ENCODE measurements at places on chromosomes 16 and 17.

DNA sequence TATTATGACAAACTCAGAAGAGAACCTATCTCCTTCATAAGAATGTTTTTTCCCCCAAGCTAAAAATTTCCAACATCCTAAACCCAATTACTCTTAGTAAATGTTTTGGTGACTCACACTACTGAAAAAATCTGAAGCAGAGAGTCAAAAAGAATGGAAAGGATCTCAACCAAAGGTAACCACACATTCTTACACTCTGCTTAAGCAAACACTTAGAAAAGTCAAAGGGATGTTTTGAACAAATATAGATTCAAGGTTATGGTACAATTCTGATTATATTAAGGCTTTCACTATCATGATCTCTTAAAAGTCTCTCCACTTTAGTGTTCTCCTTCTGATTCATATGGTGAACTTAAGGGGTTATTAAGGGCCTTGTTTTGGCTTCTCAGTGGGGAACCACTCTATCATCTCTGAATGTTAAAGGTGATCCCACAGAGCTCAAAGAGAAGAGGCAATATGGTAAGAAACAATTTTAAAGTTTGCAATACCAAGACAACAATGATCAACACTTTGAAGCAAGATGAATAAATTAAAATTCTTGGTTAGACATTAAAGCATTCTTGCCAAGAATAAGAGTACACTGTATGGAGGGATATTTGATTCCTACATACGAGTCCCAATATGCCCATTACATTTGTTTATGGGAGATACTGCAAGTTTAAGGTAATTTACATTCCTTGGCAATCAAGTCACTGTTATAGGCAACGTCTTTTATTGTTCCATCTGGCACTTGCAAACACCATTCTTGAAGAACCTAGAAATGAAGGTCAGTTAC lies 69.2 kb downstream of the CDC27 start:
- no peak for DNase-seq

DNA sequence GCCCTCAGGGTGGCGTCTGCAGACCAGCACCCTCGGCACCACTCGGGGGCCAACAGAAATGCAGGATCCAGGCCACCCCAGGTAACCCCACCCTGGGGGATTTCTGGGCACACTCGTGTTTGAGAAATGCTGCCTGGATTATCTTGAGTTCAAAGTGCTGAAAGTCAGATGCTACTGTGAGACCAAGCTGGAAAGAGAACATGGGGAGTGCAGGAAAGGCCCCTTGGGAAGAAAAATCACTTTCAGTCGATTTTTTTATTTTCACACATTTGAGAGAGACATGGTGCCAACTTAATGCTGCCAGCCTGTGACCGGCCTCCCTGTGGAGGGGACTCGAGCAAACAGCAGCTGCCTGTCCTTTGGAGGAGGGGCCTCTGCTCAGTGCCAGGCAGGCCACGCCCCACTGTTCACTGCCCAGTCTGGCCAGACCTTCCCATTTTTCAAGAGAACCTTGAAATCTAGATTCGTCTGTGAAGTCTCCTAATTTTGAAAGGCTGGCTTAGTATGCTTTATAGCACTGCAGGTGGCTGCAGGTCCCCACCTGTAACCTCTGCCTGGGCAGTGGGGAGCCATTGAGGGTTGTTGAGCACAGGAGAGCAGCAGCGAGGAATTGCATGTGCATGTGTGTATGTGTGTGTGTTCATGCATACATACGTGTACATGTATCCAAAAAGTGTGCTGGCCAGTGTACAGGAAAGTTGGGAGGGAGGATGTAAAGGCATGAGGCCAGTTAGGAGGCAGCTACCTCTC lies 70.7 kb upstream of the PLCG2 start:
- no peak for DNase-seq

GRCh38 chr16:89905511-89906139 lies 13.0 kb upstream of the MC1R start:
- DNase-seq: no peak

GRCh38 chr16:3859889-3860288 lies 20.6 kb downstream of the CREBBP start:
- DNase-seq: no peak

DNA sequence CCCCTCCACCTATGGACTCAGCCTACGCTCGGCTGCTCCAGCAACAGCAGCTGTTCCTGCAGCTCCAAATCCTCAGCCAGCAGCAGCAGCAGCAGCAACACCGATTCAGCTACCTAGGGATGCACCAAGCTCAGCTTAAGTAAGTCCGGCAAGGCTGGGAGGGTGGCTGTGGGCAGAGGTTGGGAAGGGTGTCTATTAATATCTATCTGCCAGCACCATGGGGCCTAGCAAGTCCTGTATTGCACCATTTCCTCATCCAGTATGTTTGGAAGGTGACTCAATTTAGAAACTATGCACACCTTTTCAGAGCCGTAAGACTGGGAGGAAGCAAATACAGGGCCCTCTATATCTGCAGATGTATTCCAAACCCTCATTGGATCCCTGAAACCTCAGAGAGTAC lies 45.0 kb upstream of the ARHGAP44 start:
- DNase-seq: no peak

GRCh38 chr17:62724398-62725146 lies 83.5 kb downstream of the MARCHF10 start:
- no peak for DNase-seq

- DNase-seq: peak; percentile 59
Observed at GRCh38 chr17:58083491-58084316, 485 bp downstream of the DYNLL2 start.

DNA sequence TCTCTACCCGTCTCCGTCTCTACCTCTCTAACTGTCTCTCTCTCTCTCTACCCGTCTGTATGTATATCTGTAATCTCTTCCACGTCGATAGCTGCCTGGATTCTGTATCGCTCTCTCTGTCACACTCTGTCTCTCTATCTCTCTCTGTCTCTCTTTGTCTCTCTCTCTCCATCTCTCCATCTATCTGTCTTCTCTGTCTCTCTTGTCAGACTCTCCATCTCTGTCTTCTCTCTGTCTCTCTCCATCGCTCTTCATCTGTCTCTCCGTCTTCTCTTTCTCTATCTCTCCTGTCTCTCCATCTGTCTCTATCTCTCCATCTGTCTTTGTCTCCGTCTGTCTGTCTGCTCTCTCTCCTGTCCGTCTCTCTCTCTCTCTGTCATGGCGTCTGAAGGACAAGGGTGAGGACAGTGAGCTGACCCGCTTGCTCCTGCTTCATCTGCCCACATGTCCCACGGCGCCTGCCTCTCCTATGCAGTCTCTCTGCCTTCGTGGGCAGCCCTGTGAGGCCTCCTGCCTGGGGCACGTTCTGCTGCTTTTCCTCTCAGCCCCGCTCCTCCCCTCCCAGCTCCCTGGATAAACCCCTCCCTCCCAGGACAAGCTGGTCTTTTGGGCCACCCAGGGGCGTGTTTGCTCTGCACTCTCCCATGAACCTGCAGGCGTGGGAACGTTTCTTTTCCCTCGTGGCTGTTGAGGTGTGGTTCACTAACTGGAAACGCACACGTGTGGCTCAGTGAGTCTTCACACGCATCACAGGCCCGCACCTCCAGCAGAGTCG lies 18.9 kb downstream of the ACSF3 start:
- no peak for DNase-seq

DNA sequence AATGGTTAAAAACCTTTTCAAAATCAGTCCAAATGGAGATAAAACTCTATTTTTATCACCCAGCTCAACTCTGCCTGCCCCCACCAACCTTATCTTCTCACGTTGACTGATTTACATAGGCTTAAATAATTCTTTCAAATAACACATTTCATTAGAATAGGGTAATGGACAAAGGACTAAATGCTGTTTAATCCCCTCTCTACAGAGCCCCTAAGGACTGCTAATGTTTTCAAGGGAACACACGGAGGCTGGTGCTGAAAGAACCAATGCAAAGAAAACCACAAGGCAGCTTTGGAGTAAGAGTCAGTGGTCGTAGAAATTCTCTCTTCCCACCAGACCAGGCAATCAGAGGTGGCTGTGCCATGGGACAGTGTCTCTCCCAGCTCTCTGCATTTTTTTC lies 445.7 kb upstream of the MAF start:
- DNase-seq: no peak

DNA sequence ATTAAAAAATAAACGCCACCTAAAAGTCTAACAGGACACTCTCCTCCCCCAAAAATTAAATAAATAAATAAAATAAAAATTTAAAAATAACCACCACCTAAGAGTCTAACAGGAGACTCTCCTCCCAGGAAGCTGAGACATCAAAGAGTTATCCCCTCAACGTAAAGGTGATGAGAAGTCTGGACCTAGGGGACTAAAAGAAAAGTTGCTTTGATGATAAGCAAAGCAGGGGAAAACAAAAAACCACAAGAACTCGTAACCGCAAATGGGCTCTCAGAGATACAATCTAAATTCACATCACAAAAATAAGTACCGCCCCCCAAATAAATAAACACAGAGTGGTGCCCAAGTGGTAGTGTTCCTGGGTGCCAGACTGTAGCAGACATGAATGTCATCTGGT lies 412.2 kb downstream of the ZFHX3 start:
- no peak for DNase-seq

GRCh38 chr16:10879681-10880589 lies 2.9 kb downstream of the CIITA start:
- no peak for DNase-seq

GRCh38 chr17:77772461-77772897 lies 186.0 kb upstream of the TNRC6C start:
- peak; percentile 90 for DNase-seq
